HFF-Myc (cell line): ENCODE measurements at places on chromosomes 13 and 19.

- DNase-seq, result no peak
Measured at GRCh38 chr13:29543230-29544215, 52.0 kb downstream of the SLC7A1 start.

DNA sequence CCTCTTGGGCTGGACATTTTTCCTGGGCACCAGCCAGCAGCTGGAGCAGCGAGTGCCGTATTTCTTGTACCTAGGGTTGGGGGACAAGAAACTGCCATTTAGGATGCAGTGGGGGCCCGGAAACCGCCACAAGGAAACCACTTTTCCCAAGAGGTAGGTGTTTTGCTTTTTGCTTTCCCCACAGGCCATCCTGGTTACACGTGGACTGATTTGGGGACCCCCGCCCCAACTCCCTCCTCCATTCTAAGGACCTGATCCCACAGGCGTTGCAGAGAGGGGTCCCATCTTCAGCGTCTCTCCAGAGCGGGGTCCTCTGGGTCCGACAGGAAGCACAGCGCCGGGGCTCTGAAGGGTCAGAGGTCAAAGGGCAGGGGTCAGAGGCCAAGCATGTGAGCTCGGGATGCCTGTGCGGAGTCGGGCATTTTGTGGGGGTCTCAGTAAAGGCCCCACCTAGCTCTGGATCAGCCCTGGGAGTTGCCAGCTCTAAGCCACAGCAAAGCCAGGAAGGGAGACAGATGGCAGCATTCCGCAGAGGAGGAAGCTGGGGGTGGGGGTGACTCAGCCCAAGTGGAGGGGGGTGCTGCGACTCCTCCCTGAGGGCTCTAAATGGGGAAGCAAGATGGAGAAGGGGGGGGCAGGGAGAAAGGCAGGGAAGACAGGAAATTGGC lies 4.3 kb downstream of the ZGLP1 start:
- DNase-seq, result no peak

DNA sequence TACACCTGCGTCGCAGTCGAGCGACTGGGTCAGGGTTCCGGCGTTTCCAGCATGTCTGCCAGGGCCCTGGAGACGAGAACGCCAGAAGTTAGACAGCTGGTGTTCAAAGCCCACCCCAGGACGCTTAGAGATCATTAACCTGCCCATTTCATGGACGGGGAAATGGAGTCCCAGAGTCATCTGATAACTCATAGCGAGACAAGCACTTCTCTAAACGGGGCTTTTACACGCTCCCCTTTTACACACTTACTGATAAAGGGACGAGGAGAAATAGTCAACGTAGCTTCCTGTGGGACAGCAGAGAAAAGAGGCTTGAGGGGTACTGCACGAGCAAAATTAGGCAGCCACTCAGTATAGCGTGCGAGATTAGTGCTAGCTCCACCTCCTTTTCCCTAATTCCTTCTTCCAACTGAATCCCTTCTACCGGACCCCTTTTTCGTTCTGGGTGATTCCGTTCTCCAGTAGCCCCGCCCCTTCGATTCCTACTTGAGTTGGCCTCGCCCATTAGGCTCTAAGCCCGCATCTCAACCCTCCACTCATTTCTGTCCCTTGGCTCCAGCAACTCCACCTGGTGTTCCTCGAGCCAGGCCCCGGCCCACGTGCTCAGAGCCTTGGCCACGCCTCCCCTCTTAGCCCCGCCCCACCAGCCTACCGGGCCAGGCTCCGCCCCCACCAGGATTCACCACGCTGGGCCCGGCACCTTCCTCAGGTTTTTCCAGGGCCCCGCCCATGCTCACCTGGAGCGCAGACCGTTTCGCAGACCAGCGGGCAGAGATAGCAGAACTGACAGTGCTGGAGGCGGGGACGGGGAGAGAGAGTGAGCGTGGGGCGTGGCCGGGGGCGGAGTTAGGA lies 3.7 kb downstream of the HRC start:
- no peak for DNase-seq

DNA sequence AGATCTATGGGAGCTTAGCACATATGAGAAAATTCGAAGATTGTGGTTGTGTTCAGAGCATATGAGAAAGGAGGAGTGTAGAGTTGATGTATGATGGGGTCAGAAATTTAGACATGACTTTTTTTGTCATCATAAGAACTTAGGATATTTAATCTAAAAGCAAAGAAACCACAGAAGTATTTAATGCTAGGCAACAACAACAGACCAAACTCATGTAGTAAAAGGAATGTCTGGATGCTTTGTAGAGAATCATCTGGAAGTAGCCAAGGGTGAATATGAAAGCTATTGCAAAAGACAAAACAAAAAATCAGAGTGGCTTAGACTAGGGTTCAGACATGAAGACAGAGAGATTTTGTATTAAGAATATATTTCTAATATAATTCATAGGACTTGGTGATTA lies 190.3 kb downstream of the SLITRK1 start:
- no peak for DNase-seq

DNA sequence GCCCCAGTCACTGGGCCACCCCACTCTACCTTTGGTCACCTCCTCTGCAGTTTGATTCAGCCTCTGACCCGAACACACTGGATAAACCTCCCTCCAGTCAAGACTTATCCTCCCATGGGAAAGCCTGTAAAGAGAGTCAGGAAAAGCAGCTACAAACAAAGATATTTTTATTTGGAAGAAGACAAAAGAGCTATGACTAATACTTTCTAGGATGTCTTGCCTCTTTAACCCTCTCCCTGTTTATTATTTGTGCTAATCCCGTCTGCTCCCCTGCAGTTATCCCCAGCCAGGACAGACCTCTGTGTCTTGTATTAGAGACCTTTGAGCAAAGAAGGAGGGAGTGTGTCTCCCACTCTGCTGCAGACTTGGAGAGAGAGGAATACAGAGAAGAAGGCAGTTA lies 178.3 kb downstream of the EFNB2 start:
- DNase-seq, result no peak

- no peak for DNase-seq
Measured at GRCh38 chr19:45428384-45429231, 4.9 kb upstream of the ERCC1 start.

DNA sequence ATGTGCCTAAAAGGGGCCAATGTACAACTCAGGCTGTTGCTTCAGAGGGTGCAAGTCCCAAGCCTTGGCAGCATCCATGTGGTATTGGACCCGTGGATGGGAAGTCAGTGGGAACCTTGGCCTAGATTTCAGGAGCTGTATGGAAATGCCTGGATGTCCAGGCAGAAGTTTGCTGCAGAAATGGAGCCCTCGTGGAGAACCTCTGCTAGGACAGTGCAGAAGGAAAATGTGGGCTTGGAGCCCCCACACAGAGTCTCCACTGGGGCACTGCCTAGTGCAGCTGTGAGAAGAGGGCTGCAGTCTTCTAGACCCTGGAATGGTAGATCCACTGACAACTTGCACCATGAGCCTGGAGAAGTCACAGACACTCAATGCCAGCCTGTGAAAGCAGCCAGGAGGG lies 28.5 kb downstream of the GPC5 start:
- DNase-seq, result no peak

DNA sequence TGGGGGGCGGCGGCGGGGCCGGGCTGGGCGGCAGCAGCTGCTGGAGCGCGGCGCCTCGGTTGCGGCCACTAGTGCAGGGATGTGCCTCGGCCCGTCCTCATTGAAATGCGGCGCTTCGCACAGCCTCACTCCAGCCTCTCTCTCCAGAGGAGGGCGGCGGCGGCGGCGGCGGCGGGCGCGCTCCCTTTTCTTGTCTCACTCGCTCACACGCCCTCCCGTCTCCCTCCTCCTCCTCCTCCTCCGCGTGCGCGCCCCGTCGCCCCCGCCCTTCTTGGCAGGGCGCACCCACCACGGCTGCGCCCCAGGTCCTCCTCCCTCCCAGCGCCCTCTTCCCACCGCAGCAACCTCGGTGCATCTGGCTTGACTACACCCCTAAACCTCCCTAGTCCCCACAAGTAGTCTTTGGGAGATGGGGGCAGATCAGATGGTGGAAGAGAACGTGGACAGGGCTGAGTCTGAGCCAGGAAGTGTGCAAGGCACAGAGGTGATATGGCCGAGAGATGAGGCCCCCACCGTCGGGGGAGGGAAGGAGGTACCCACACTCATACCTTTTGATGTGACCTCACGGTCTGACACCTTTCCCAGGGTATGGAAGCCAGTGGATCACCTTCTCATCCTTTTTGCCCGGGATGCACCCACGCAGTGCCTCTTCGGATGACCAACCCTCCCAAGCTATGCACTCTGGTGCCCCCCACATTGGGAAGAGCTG lies at the start of gene DCLK1:
DCLK1 (minus strand) TSS at position 161 of the 709 bp plus-strand sequence.
- DNase-seq, result no peak

DNA sequence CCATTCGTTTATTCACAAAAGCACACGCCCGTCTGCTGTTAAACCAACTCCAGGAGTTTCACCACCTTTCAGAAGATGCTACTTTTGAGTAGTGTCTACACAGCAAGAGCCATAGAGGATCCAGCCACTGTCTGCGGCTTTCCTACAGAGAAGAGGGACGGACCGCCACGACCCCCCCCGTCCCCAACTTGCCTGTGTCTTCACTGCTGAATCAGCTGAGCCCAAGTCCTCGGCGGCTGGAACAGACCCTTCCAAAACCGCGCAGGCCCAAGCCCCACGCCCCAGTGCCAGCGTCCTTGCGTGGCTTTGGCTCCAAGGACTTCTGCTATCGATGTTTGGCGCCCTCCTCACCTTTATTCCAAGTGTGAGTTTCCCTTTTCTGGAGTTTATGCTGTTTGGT lies 65.1 kb downstream of the SPACA7 start:
- no peak for DNase-seq

GRCh38 chr13:25397763-25398162 lies 26.0 kb downstream of the ATP8A2 start:
- no peak for DNase-seq
